Endodermal cell (in vitro differentiated cells): ENCODE measurements at places on chromosomes 5 and 9. TPM values are rescaled to one million over a fixed set of nuclear protein-coding genes. Genes with fewer than 3 reads are reported as not detected.
A peak's percentile ranks its signal among the peaks of the same experiment; 100 is the strongest.

The ATP10B gene
- 0.15 and 0.29 TPM in 2 replicates for total RNA-seq

The PCDHGB4 gene
- 12.0 and 13.9 TPM in 2 replicates for total RNA-seq

- no peak overlapping the region for H3K4me3 ChIP-seq
- no peaks in the 10 kb centered on the region for H3K4me1 ChIP-seq
- peaks cover 22% of the 10 kb centered on the region for H3K27me3 ChIP-seq
Measured at GRCh38 chr5:79738349-79738748, 48.7 kb downstream of the CMYA5 start.

- no peak overlapping the region for H3K27ac ChIP-seq
- H3K4me3 ChIP-seq: no peak overlapping the region
- no peaks in the 10 kb centered on the region for H3K27me3 ChIP-seq
- DNase-seq: no peak
- H3K4me1 ChIP-seq: peaks cover 3% of the 10 kb centered on the region
Measured at GRCh38 chr5:158943057-158943456, 156.7 kb downstream of the EBF1 start.

DNA sequence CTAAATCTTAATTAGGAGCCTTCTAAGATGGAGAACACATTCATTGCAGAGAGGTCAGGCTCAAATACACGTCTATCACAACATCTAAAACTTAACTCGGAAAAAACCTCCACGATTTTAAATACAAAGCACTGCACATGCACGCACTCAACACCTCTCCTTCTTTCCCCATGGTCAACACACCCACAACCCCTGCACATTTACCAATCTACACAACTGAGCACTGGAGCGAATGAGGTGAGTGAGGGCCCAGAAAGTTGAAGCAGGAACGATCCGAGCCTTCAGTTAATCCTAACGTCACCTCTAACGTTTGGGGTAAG is 278 bp upstream of the NIPSNAP3A start:
- peaks cover 6% of the 10 kb centered on the region for H3K36me3 ChIP-seq
- peak overlapping the region; percentile 90 for H3K4me3 ChIP-seq
- H3K4me1 ChIP-seq: peaks cover 2% of the 10 kb centered on the region
- H3K27me3 ChIP-seq: peaks cover 5% of the 10 kb centered on the region
- H3K27ac ChIP-seq: no peak overlapping the region
- DNase-seq: no peak

- no peak for DNase-seq
- H3K27ac ChIP-seq: no peak overlapping the region
- H3K27me3 ChIP-seq: no peaks in the 10 kb centered on the region
- no peaks in the 10 kb centered on the region for H3K36me3 ChIP-seq
- no peak overlapping the region for H3K4me3 ChIP-seq
- no peaks in the 10 kb centered on the region for H3K4me1 ChIP-seq
Measured at GRCh38 chr5:130064484-130064883, 160.2 kb downstream of the CHSY3 start.

The CFAP157 gene
- total RNA-seq: 0.44 and 0.59 TPM in 2 replicates

DNA sequence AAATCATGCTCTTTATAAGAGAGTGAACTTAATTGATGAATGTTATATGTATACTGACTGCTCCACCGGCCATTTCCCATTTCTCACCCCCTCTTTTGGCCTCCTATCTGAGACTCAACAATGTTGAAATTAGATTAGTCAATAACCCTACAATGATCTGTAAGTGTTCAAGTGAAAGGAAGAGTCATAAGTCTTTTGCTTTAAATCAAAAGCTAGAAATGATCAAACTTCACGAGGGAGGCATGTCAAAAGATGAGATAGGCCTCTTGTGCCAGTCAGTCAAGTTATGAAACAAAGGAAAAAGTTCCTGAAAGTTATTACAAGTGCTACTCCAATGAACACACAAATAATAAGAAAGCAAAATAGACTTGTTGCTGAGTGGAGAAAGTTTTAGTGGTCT is 83.1 kb downstream of the NLN start:
- H3K27ac ChIP-seq: no peak overlapping the region
- no peaks in the 10 kb centered on the region for H3K27me3 ChIP-seq
- no peak overlapping the region for H3K4me3 ChIP-seq
- H3K4me1 ChIP-seq: no peaks in the 10 kb centered on the region
- DNase-seq: no peak
- H3K36me3 ChIP-seq: peaks cover 74% of the 10 kb centered on the region

The APBB3 gene
- total RNA-seq: 34.2 and 41.4 TPM in 2 replicates

GRCh38 chr5:138662599-138662998 is 87.4 kb upstream of the HSPA9 start:
- H3K27ac ChIP-seq: no peak overlapping the region
- no peaks in the 10 kb centered on the region for H3K4me1 ChIP-seq
- DNase-seq: peak; percentile 66
- no peaks in the 10 kb centered on the region for H3K36me3 ChIP-seq

The CXCL14 gene
- 0.44 and 0.66 TPM in 2 replicates for total RNA-seq

The BAAT gene
- total RNA-seq: not detected in 3 replicates
